ENCODE measurements at places on chromosomes 4 and X.

DNA sequence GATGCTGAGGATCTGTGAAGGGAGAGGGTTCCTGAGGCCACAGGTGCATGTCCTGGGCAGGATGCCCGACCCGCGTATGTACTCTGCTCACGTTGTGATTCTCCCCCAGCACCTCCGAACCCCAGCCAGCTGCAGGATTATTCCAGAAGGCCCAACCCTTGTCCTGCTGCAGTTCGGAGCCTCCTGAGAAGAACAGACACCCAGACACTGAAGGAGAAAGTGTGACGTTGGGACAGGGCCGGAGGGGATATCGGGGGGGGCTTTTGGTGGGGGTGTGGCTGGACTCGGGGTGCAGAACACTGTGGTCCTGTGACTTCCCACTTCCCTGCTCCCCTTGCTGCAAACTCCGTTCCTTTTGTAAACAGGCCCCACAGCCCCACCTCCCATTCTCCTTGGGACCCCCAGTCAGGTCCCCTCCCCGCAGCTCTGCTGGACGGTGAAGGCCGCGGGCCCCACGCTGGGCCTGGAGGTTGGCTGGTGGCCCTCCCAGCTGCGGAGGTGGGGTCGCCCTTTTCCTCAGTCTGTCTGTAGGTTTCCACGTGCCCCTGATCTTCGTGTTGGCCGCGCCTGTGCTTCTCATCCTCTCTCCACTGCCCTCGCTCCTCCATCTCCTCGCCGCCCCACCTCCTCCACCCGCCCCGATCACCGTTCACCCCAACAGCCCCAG, 83.0 kb upstream of the ADRA2C start:
- DNase-seq = no peak

GRCh38 chr4:159101988-159102621, 774 bp upstream of the RAPGEF2 start:
- no peak for DNase-seq

- DNase-seq = no peak
Measured at GRCh38 chr4:17781300-17782287, at the start of gene FAM184B. Gene FAM184B, minus strand, starts transcription at chr4:17781621. Its CDS starts 322 bp downstream, at chr4:17781299.

- DNase-seq = no peak
Measured at GRCh38 chrX:57406149-57406548, 119.6 kb downstream of the FAAH2 start.

DNA sequence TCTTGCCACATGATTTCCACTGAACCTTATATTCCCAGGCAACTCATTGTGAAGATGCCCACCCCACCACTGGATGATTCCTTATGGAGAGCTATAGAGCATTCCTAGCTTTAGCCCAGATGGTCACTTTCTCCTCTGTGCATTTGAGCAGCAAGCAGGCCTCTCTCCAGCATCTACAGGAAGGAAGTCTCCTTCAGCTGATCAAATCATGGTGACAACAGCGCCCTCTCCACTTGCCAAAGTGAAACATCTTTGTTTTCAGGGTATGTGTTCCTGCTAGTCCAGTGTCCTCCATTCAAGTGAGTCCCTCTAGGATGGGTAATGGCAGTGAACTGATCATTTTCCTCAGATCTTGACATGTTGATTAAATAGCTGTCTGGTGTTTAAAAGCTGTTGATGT, 10.9 kb upstream of the SYTL5 start:
- no peak for DNase-seq

All from GM12892 (cell line).